Right ventricle myocardium superior (tissue), 1 donor: ENCODE measurements at places on chromosomes 11 and 22. TPM values are rescaled to one million over a fixed set of nuclear protein-coding genes. Genes with fewer than 3 reads are reported as not detected.

Gene LRRN4CL
- 3.8 TPM for total RNA-seq

Gene GGTLC3
- not detected for total RNA-seq

Gene PATZ1
- total RNA-seq, result 9.9 TPM

- no peak for DNase-seq
Measured at GRCh38 chr11:42249401-42249800, 789.9 kb upstream of the LRRC4C start.

GRCh38 chr11:60960405-60960804 is 8.4 kb upstream of the SLC15A3 start:
- no peak for DNase-seq

GRCh38 chr11:22249871-22250270 is 57.0 kb downstream of the ANO5 start:
- DNase-seq, result no peak

GRCh38 chr11:2256951-2257700 is 13.3 kb downstream of the ASCL2 start:
- no peak for DNase-seq

- no peak for DNase-seq
Measured at GRCh38 chr11:126800009-126800408, 200.6 kb downstream of the KIRREL3 start.

DNA sequence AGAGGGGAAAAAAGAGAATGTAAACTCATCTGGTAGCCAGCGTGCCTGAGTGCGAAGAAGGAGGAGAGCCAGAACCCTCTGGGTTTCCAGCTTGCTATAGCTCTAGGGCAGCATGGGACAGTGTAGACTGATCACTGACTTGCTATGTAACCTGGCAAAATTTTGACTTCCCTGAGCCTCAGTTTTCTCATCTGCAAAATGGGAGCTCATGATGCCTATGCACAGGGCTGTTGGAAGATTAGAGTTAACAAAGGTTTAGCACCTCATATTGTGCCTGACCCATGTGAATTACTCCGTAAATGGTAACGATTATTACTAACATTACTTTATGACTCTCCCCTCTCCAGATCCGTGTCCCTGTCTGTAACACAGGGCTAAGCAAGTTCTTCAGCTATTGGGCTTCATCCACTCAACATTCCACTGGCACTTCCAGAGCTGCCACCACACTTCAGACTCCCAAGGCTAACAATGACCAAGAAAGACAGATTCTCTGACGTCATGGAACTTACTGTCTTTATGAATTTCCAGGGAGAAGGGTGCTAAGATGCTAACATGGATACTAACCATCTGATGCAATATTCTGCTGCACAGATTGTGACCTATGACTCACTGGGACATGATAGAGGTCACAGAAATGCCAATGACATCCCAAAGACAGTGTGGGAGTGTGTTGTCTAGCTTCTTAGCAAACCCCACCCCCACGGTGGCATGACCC is 195.2 kb downstream of the TRIM29 start:
- no peak for DNase-seq

GRCh38 chr11:78370406-78371172 is 47.0 kb downstream of the GAB2 start:
- no peak for DNase-seq
